ENCODE measurements at places on chromosomes 2 and 18. TPM values are rescaled to one million over a fixed set of nuclear protein-coding genes. Genes with fewer than 3 reads are reported as not detected.

DNA sequence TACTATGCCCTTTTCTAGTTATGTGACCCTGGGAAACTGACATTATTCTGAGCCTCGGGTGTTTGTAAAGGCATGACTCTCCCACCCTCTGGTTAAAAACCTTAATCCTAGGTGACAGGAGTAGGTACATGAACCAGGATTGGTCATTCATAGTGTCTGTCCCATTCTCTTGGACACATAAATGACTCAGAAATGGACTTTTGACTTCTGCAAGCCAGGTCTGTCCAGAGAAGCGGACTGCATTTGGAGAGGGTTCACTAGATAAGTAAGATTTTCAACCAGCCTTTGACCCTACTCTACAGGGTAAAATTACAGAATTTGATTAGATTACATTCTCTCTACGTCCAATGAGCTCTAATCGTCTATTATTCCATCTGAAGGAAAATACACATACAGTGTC lies 285.9 kb downstream of the DPP10 start:
- no peaks in the 10 kb centered on the region for H3K27me3 ChIP-seq
- no peaks in the 10 kb centered on the region for H3K4me1 ChIP-seq
- no peaks in the 10 kb centered on the region for H3K36me3 ChIP-seq
- H3K27ac ChIP-seq: no peak overlapping the region
- no peak overlapping the region for H3K4me3 ChIP-seq
- no peak for DNase-seq

- peaks cover 78% of the 10 kb centered on the region for H3K27me3 ChIP-seq
- H3K4me1 ChIP-seq: peaks cover 44% of the 10 kb centered on the region
- peak overlapping the region; percentile 61 for H3K4me3 ChIP-seq
- no peaks in the 10 kb centered on the region for H3K36me3 ChIP-seq
- DNase-seq: peak; percentile 96
Observed at GRCh38 chr2:66432801-66433694, 1.9 kb upstream of the MEIS1 start.

GRCh38 chr2:85584354-85584856 lies at the start of gene VAMP5:
TSS of gene VAMP5 (plus strand) at chr2:85584431. CDS start at chr2:85584491, 60 bp downstream.
- peak; percentile 49 for DNase-seq
- H3K36me3 ChIP-seq: no peaks in the 10 kb centered on the region
- no peak within 1 kb of the TSS for H3K27ac ChIP-seq
- H3K4me1 ChIP-seq: peaks cover 4% of the 10 kb centered on the region
- H3K4me3 ChIP-seq: peak within 1 kb of the TSS; percentile 35

DNA sequence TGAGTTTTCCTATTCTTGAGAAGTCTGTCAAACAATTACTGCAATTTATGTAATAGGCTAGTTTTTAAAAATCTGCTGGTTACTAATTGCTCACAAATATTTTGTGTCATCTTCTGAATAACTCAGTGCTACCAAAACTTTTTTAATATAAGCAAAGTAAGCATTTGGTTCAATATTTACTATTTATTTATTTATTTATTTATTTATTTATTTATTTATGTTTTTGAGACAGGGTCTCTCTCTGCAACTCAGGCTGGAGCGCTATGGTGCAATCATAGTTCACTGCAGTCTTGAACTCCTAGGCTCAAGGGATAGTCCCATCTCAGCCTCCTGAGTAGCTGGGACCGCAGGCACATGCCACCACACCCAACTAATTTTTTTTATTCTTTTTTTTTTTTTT lies 60.4 kb upstream of the CDH20 start:
- no peak for DNase-seq
- H3K36me3 ChIP-seq: no peaks in the 10 kb centered on the region
- peaks cover 31% of the 10 kb centered on the region for H3K4me1 ChIP-seq

DNA sequence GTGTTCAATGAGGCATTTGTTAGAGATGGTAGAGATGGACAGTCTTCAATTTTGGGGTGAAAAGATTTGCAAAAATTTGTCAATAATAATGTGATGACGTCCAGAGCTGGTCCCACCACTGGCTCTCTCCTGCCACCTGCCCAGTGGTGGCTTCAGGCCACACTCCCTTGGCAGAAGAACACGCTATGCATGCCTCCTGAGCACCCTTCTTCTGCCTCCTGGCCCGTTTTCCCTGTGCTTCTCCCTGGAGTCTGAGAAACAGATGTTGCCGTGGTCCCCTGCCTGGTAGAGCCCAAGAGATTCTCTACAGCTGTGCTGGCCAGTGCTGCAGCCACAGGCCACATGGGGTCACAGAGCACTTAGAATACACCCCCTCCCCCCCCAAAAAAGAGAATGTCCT lies 33.6 kb downstream of the INPP5D start:
- no peaks in the 10 kb centered on the region for H3K27me3 ChIP-seq
- no peaks in the 10 kb centered on the region for H3K4me1 ChIP-seq
- H3K4me3 ChIP-seq: no peak overlapping the region
- H3K36me3 ChIP-seq: no peaks in the 10 kb centered on the region
- no peak for DNase-seq

GRCh38 chr2:37068686-37069085 lies 15.5 kb downstream of the HEATR5B start:
- DNase-seq: no peak
- H3K27me3 ChIP-seq: no peaks in the 10 kb centered on the region
- H3K4me1 ChIP-seq: no peaks in the 10 kb centered on the region
- no peak overlapping the region for H3K27ac ChIP-seq
- no peak overlapping the region for H3K4me3 ChIP-seq
- peaks cover 8% of the 10 kb centered on the region for H3K36me3 ChIP-seq

- no peaks in the 10 kb centered on the region for H3K4me1 ChIP-seq
- DNase-seq: no peak
- no peak overlapping the region for H3K4me3 ChIP-seq
- no peaks in the 10 kb centered on the region for H3K36me3 ChIP-seq
- H3K27ac ChIP-seq: no peak overlapping the region
- H3K27me3 ChIP-seq: no peaks in the 10 kb centered on the region
Observed at GRCh38 chr18:69998523-69998987, 50.9 kb upstream of the CD226 start.

- no peak for DNase-seq
- H3K27ac ChIP-seq: no peak overlapping the region
- H3K4me1 ChIP-seq: peaks cover 21% of the 10 kb centered on the region
- H3K4me3 ChIP-seq: no peak overlapping the region
- no peaks in the 10 kb centered on the region for H3K27me3 ChIP-seq
- no peaks in the 10 kb centered on the region for H3K36me3 ChIP-seq
Observed at GRCh38 chr2:119734047-119734446, 25.7 kb upstream of the PTPN4 start.

SPP2 gene
- total RNA-seq: not detected

TUBA3E gene
- total RNA-seq: not detected

IL36A gene
- total RNA-seq: not detected

ZNF804A gene
- total RNA-seq: not detected
